Cardiac ventricle fibroblast (primary cell): ENCODE measurements at places on chromosomes 7 and 10. TPM values are rescaled to one million over a fixed set of nuclear protein-coding genes. Genes with fewer than 3 reads are reported as not detected.

Gene ABLIM1
- total RNA-seq = 6.7 and 9.0 TPM in 2 replicates

Gene OGDHL
- 0.25 TPM in 1 of 2 replicates, not detected in the other for total RNA-seq

Gene PROSER2
- 2.1 TPM in 2 replicates for total RNA-seq

Gene DOCK4
- total RNA-seq = 6.3 and 11.2 TPM in 2 replicates

Gene EPHA1
- not detected in 2 replicates for total RNA-seq
